ENCODE measurements at places on chromosomes 1 and 21. TPM values are rescaled to one million over a fixed set of nuclear protein-coding genes. Genes with fewer than 3 reads are reported as not detected.

The GNAT2 gene
- total RNA-seq: not detected

The PGLYRP4 gene
- not detected for total RNA-seq

The SERINC2 gene
- 31.4 TPM for total RNA-seq

- no peaks in the 10 kb centered on the region for H3K36me3 ChIP-seq
- no peak overlapping the region for H3K4me3 ChIP-seq
- peaks cover 31% of the 10 kb centered on the region for H3K27me3 ChIP-seq
- DNase-seq: no peak
- no peaks in the 10 kb centered on the region for H3K4me1 ChIP-seq
Measured at GRCh38 chr1:2541619-2542245, 11.7 kb upstream of the HES5 start.

- H3K27ac ChIP-seq: no peak overlapping the region
- no peaks in the 10 kb centered on the region for H3K36me3 ChIP-seq
- no peak overlapping the region for H3K4me3 ChIP-seq
- DNase-seq: no peak
- no peaks in the 10 kb centered on the region for H3K27me3 ChIP-seq
Measured at GRCh38 chr1:97046765-97047420, 325.3 kb downstream of the PTBP2 start.

- H3K27me3 ChIP-seq: peaks cover 28% of the 10 kb centered on the region
- no peaks in the 10 kb centered on the region for H3K36me3 ChIP-seq
- H3K27ac ChIP-seq: no peak overlapping the region
- H3K4me1 ChIP-seq: no peaks in the 10 kb centered on the region
- no peak overlapping the region for H3K4me3 ChIP-seq
- no peak for DNase-seq
Measured at GRCh38 chr1:151134396-151134795, 12.0 kb downstream of the SEMA6C start.

DNA sequence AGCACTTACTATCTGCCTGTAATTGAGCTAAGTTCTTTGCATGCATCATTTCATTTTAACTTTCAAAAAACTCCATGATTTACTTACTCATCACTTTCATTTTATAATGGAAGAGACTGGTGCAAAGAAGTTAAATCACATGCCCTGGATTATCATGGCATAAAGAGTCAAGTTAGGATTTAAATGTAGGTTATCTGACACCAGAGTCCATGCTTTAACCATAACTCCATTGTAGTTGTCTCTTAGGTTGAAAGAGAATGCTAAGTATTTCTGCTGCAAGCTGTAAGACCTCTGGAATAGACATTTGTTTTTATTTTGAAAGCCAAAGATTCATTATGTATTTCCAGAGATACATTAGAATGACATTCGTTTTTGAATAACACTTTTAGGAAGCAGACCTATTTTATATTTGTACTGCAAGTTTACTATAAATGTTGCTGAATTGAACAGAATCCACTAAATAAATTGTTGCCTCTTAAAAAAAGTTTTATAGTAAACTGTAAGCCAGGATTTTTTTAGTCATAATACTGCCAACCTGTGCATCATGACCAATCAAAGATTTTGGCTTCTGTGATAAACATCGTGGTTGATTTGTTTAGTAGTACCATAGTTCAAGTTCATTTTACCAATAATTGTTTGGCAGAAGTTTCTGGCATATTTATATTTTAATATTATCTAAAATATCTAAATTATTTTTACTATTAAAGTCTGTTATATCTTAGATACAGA is 26.1 kb downstream of the CFH start:
- H3K27me3 ChIP-seq: no peaks in the 10 kb centered on the region
- no peaks in the 10 kb centered on the region for H3K36me3 ChIP-seq
- no peak for DNase-seq
- no peak overlapping the region for H3K27ac ChIP-seq
- no peaks in the 10 kb centered on the region for H3K4me1 ChIP-seq
- H3K4me3 ChIP-seq: no peak overlapping the region

DNA sequence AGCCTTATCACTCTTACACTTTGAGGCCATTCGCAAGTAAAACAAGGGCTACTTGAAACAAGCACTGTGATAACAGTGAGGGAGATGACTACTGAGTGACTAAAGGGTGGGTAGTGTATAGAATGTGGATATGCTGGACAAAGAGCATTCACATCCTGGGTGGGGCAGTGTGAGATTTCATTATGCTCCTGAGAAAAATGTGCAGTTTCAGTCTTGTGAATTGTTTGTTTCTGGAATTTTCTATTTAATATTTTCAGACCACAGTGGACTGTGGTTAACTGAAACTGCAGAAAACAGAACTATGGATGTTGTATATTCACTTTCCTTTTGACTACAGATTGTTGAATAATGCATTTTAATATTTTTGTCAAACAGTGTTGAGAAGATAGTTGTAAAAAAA is 25.1 kb upstream of the B3GALT2 start:
- H3K36me3 ChIP-seq: peaks cover 10% of the 10 kb centered on the region
- H3K4me1 ChIP-seq: peaks cover under 1% of the 10 kb centered on the region
- H3K27ac ChIP-seq: no peak overlapping the region
- DNase-seq: no peak
- H3K27me3 ChIP-seq: no peaks in the 10 kb centered on the region

DNA sequence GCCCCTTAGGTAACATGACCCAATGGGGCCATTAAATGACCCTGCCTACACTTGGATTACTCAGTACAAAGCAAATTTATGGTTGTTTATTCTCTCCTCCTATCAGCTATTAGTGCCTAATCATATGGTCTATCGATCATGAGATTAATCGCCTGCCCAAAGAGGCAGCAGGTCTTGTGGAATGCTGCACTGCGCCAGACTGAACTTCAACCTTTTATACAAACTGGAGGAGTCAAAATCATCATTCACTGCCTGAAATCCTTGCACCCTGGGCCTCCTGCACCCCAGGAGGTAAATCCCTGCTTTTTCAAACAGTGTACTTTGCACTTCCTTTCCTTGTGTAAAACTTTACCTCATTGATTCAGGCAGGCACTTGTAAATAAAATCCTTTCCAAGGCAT is 69.7 kb downstream of the NFIA start:
- no peaks in the 10 kb centered on the region for H3K27me3 ChIP-seq
- H3K36me3 ChIP-seq: no peaks in the 10 kb centered on the region
- no peak for DNase-seq
